ENCODE measurements at places on chromosomes 12 and 14.

DNA sequence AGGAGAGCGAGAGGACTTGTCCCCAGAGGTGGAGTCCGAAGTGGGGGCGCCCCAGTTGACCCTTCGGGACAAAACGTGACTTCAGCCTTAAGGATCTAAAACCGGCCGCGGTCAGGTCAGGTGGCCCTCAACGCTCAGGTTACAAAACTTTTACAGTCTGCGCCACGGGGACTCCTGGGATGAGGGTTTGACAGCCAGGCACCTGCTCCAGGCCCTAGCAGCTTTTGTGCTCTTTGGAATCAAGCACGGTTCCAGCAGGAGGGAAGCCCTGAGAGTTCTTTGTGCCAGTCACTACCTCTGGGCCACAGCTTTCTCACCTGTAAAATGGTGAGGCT lies 337 bp downstream of the ZC2HC1C start:
- DNase-seq, result peak; percentile 89

GRCh38 chr12:70555081-70555480 lies 82.1 kb downstream of the PTPRB start:
- DNase-seq, result no peak

- no peak for DNase-seq
These were observed 76.4 kb downstream of the FOXN4 start for GRCh38 chr12:109232731-109233130.

DNA sequence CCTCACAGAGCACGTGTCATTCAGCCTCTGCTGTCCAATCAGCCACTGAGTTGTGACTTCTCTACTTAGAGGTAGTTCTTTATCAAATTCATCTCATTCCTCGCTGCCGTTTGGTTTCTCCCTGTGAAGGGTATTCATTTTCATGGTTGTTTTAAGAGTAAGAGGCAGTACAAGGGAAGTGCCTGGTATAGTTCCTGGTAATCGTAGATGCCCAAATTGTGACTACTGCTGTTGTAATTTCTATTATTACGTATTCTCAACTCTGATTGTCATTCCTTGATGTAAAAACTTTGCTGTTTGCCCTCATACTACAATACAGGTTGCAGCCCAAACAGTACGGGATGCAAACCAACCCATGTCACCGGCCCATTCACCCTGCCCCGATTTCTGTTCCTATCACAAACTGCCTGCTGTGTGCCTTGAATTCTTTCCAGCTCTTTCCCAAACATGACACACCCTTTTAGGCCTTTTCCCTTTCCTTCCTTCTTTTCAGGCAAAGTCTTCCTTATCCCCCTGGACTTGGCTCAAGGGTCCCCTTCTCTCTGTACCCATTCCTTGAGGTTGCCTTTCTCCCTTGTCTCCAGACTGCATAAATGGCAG lies 93.0 kb downstream of the SLC25A47 start:
- DNase-seq, result no peak

DNA sequence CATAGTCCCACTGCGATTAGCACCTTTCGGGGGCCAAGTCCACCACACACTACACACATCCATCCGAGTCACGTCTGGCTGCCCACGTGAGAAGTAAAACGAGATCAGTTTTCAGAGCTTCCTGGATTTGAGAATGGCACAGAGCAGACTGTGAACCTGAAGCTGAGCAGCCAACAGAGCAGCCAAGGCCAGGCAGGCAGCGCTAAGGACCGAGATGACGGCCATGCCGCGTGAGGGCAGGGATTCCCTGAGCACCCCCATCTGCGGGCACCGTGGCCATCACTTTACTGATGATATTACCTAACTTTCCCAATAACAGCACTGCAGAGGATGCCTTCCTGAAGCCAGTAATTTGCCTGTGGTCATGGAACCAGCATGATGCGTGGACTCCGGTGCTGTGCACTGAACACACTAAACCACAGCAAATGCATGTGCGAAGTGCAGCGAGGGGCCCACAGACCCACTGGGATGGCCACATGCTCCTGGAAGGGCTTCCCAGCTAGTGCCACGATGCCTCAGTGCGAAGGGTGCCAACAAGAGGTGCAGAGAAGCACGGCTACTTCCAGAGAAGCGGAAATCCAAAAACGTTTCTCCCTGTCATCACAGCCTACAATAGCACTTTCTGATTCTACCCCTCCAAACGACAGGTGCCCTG lies 56.0 kb downstream of the RNF34 start:
- no peak for DNase-seq

GRCh38 chr14:89349171-89350008 lies 67.6 kb downstream of the FOXN3 start:
- DNase-seq, result peak; percentile 98
